Germinal center (tissue), 1 donor: ENCODE measurements at places on chromosomes 1 and 21.

GRCh38 chr21:42091899-42092508 is 20.9 kb downstream of the UMODL1 start:
- DNase-seq, result no peak

GRCh38 chr1:63821091-63822005 is 47.5 kb downstream of the ROR1 start:
- no peak for DNase-seq

- DNase-seq, result no peak
Measured at GRCh38 chr1:179156026-179156425, 73.5 kb downstream of the ABL2 start.

DNA sequence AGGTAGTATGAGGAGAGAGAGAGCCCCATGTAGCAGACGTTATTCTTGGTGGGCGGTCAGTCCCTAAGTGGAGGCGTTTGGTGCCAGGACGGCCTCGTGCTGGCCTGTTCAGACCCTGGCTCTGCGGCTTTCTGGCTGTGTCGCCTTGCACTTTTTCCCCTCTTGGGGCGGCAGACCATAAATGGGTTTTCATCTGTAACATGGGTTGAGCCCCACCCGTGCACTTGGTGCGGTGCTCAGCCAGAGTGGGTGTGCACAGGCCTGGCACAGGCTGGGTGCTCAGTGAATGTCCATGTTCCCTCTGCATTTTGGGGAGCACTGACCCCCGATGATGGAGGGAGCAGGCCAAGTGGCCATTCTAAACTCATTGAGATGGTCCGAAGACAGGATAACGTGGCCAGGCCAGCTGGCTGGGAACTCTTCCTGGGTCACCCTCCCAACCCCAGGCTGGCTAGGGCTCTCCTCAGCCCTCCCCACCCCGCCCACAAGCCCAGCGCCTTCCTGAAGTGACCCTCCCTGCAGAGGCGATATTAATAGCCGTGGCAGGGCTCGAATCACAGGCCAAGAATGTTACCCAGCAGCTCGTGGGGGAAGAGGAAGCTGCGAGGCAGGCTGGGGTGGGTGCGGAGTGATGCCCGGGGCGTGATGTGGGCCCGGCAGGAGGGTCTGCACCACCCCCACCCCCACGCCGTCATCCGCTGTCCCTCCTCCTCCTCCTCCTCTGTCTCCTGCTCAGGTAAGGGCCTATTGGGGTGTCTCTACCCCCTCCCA is 78.5 kb downstream of the ARHGEF10L start:
- no peak for DNase-seq

DNA sequence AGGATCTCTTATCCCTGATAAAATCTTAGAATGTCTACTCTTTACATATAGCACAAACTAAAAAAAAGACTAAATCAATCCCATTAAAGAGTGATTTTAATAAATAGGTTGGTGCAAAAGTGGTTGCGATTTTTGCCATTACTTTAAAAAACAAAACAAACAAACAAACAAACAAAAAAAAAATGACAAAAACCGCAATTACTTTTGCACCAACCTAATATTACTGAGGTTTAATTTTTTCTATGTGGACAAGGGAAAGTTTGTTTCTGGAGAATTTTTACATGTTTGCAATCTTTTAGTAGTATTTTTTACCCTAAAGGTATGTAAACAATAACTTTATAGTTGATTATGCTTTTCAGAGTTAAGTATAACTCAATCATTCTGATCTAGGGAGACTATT is 119.7 kb upstream of the ADAMTS5 start:
- DNase-seq, result no peak

GRCh38 chr1:24553931-24554330 is 2.0 kb upstream of the NCMAP start:
- DNase-seq, result no peak

DNA sequence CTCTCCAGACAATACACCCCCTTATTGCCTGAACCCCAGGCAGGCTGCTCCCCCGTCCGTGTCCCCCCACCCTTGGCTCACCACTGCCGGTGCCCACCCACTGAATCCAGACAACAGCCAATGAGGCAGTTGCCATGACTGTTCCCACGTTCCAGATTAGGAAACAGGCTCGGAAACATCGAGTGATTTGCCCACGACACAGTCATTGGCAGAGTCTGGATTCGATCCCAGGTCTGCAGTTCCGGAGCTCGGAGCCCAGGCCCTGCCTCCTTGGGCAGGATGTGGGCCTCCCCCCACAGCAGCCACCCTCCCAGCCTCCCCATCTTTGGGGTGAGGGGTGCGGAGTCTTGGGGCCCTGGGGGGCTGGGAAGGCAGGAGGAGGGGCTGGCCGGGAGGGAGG is 20.3 kb upstream of the CLSTN1 start:
- no peak for DNase-seq

- DNase-seq, result no peak
Measured at GRCh38 chr1:106846656-106847055, 209.8 kb upstream of the PRMT6 start.

GRCh38 chr1:234915924-234916675 is 212.5 kb downstream of the TOMM20 start:
- no peak for DNase-seq

- DNase-seq, result no peak
Measured at GRCh38 chr1:88472298-88472697, 211.8 kb upstream of the PKN2 start.

DNA sequence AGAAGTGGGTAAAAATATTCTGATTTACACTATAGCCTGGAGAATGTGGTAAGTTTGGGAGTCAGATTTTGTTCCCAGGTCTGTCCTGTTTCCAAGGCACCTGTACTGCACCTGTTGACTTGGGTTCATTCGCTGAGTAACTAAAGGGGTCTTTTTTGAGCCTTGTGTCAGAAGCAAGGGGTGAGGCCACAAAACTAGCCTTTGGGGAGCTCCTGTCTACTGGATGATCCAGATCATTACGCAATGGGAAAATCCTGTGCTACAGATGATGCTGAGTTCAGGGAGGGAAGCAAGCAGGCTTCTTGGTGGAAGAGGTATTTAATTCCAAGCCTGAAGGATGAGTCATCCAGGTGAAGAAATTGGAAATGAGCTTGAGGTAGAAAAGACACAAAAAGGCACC is 424.0 kb downstream of the MATN1 start:
- no peak for DNase-seq

DNA sequence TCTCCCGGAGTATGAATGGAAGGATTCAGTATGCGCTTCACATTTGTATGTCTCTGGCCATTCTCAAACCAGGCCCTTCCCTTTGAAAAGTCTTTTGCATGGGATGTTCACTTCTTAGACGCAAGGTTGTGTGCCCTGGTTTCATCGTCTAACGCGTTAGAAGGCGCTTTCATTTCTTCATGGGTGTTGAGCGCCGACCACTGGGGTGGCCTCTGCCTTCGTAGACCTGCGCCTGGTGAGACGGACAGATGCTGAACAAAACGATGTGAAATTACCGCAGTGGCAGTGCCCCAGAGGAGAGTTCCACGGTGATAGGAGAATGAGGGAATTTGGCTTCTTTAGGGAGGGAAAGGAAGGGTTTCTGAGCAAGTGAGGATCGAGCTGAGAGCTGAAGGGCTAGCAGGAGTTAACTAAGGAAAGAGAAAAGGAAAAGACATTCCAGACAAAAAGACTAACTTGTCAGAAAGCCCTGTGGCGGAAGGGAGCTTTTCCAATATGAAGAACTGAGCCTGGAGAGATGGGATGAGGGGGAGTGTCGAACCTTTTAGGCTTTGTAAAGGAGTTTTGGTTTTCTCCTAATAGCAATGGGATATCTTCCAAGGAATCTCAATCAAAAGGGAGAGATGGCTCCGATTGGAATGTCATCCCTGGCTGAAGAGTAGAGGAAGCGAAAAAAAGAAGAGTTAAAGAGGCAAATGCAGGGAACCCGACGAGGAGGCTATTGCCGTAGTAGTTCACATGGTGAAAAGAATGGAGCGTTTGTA is 951 bp downstream of the GGPS1 start:
- DNase-seq, result peak; percentile 24

GRCh38 chr1:112808861-112809684 is 93.9 kb upstream of the PPM1J start:
- peak; percentile 74 for DNase-seq

DNA sequence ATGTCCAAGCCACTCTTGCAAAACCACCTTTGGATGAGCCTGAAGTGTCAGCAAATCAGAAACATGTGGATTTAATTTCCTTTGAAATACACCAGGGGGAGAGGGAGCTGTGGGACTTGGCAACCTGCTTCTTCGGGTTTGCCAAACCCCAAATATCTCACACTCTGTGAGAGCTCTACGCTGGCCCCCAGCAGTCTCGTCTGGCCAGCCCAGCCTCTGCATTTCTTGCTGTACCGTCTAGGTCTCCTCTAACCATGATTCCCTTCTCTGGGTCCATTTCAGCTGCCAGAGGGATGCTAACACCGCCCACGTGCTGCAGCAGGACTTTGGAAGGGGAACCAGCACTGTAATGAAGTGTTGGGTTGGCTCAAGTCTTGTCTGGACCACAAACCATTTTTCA is 114.6 kb downstream of the MRPS6 start:
- no peak for DNase-seq

DNA sequence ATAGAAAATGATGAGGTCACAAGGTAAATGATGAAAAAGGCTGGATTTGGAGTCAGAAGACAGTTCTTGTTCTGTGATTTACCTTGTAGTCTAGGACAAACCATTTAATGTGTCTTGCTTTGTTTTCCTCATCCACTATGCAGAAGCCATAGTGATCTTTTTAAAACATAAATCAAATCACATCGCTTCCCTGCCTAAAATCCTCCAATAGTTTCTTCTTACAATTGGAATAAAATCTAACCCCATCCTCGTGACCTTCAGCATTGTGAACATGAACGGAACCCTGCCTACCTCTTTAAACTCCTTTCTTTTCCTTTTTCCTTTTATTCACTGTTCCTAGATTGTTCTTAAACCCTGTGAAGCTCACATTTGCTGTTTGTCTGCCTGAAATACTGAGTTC is 204.9 kb upstream of the SAMSN1 start:
- no peak for DNase-seq

DNA sequence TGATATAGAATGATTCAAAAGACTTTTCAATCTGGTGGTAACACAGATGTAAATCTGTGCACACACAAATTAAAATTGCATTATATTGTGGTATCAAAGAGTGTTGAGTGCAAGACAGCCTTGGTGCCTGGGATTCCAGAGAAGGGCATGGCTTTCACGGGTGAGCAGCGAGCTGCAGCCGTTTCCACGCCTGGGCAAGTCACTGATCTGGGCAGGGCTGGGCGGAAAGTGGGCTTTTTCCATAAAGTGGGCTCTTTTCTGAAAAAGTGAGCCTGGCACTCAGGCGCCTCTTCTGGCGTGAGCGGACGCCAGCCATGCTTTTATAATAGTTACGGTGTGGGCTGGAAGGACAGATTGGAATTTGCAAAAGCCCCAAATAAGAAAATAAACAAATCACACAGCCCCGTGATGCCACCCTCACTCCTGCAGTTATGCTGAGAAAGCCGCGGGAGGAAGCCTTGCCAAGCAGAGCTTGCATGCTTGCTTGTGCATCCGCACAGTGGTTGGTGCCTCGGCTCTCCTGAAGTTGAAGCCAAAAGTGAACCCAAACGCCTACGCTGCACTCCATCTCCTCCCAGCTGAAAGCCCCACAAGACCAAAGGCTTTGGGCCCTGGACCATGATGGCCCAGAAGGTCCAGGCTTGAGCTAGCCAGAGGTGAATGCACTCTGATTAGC is 7.1 kb upstream of the C1orf115 start:
- DNase-seq, result no peak

DNA sequence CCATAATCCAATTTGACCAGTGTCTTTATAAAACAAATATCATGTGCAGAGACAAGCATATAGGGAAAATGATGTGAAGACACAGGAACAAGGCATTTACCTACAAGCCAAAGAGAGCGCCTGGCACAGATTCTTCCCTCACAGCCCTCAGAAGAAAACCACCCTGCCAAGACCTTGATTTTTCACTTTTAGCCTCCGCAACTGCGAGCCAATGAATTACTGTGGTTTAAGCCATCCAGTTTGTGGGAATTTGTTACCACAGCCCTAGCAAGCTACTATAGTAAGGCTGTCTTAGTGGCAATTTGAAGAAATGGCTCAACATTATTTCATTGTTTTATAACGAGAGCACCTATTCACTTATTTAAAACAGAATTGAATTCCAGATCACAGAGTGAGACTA is 85.7 kb upstream of the CCDC190 start:
- DNase-seq, result no peak

DNA sequence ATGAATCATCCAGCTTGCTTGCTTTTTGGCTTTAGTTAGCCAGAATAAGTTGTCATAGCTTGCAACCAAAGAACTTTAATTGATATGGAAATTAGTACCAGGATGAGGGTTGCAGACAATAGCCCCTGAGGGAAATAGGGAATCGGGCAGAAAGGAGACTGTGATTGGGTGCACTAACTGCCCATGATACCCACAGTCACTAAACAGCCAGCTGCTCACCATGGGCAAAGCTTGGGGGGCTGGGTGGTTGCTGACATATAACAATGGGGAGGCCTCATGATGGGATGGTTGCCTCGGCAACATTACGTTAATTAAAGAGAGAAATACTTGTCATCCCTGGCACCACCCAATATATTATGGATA is 17.8 kb upstream of the PLA2G2E start:
- DNase-seq, result no peak

GRCh38 chr21:45465611-45466329 is 60.8 kb downstream of the COL18A1 start:
- DNase-seq, result no peak

DNA sequence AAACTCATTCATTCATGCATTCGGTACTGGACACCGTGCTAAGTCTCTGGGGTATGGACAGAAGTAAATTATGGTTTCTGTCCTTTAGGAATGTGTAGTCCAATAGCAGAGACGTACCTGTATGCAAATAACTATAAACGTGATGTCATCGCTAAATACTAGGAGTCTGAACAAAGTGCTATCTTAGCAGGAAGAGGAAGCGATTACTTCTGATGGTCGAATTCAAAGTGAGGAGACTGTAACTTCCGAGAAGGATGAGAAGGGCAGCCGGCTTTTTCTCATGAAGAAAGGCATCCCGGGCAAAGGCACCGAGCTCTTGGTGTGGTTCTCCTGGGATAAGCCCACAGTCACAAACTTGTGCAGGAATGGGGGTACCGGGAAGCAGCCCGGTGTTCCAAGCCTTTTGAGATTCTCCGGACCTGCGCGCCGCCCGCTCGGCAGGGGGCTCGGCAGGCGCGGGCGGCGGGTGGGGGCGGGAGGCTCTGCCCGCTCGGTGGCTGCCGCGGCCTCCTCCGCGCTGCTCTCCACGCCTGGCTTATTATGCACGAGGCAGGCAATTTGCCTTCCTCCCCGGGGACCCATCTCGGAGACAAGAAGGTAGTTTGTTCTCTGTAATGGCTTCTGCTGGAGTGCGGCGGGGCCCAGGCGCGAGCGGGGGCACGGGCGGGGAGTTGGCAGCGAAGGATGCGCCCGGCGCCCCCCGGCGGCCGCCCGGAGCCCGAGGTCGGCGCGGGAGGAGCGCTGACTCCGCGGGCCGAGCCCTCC is 67.5 kb upstream of the CD1D start:
- peak; percentile 78 for DNase-seq

- no peak for DNase-seq
Measured at GRCh38 chr1:193062698-193063463, 3.5 kb downstream of the RO60 start.

DNA sequence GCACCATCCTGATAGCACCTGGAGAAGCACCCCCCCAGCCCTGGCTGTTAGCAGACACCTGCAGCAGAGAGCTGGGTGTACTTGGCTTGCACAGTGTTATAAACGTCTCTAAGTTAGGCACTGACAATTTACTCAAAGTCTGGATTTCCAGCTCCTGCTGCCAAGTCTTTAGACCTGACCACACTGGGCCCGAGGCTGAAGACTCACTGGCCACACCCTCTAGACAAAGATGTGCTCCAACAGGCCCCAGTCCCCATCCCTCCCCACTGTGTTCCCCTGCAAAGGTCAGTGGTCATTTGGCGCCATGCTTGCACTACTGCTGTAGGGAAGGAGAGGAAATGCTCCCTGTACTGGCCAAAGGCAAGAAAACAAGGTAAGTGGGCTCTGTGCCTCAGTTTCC is 31.1 kb downstream of the PADI6 start:
- DNase-seq, result no peak
